ENCODE measurements at places on chromosomes 4 and X.

DNA sequence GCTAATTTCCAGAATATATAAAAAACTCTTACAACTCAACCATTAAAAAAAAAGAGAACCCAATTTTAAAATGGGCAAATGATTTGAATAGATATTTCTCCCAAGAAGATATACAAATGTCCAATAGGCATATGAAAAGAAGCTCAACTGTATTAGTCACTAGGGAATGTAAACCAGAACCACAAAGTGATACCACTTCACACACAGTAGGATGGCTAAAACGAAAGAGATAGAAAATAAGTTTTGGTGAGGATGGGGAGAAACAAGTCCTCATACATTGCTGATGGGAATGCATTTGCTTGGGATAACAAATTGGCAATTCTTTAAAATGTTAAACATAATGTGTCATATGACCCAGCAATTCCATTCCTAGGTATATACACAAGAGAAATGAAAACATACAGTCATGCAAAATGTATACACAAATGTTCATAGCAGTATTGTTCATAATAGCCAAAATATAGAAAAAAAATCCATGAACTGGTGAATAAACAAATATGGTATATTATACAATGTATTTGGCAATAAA lies 5.7 kb downstream of the TCEAL3 start:
- DNase-seq, result no peak

DNA sequence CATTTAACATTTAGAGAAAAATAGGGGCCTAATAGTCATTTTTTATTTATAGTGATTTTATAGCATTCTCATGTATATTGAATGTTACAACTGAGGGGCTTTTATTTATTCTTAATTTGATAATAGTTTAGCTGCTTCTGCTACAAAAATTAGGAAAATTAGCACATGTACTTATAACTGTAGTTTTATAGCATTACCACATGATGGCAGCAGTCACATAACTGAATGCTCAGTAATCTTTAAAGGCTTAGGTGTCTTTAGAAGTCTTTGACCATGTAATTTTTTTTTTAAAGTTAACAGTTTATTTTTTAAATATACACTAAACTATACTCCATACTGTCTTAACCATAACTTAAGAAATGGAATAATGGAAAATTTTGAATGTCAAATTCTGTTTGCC lies 136.6 kb downstream of the STAG2 start:
- no peak for DNase-seq

DNA sequence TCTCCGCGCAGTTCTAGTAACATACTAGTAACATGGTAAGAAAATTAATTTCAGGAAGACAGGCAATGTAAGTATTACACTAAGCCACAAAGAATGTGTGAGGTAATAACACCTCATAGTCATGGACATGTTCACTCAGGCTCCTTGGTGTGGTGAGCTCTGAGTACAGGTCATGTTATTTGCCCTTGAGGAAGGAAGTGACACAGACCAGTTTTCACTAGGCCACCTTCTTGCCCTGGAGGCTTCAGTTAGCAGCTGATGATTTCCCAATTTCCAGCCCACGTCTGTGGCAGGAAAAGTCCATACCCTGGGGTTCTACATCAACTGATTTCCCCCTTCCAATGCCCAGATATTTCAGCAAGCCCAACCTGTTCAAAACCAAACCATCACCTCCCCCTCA lies 6.7 kb downstream of the APOO start:
- no peak for DNase-seq

DNA sequence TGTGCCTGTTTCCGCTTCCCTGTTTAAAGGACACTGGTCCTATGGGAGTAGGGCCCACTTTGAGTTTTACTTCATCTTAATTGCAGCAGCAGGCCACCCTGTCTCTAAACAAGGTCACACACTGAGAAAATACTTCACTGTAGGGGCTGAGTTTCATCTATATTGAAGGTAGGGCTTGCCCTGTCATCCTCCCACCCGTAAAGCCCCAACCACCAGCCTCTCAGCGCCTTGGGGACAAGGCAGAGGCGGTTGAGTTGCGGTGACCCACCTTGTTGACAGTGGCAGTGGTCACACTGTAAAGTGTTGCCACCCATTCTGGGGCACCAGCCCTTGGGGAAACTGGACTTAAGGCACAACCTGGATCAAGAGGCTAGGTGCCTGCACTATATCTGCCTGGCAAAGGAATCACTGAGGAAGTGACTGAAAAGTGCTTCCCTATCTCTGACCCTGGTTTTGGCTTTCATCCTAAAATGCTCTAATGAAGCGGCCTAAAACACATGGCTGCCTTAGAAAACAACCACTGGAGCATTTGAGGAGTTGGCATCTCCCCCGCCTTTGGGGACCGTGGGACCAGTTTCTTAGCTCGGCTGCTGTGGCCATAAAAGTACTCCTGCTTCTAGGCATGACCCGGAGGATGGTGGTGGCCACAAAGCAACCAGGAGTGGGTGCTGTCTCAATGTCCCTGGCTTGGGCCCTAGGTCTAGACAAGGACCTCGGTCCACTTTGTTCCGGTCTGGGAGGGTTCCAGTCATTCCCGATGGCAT lies 7.8 kb upstream of the WDR1 start:
- DNase-seq, result no peak

GRCh38 chr4:81881855-81882621 lies 410.3 kb upstream of the RASGEF1B start:
- no peak for DNase-seq

DNA sequence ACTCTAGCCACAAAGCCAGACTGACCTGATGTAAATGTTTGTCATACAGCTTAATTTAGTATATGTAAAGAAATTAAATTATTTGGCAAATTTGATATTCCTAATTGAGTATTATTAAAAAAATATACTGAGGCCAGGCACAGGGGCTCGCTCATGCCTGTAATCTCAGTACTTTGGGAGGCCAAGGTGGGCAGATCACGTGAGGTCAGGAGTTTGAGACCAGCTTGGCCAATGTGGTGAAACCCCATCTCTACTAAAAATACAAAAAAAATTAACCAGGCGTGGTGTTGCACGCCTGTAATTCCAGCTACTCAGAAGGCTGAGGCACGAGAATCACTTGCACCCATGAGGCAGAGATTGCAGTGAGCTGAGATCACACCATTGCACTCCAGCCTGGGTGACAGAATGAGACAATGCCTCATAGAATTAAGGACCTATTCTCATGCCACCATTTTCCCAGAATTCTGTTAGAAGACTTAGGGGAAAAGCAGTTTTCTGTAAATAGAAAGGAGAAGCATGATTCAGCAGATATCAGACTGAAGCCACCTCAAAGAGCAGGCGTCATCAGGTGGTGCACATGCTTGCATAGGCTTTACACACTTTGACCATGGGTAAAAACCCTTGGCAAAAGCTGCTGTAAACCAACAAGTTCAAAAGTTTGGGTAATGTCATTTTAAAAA lies 6.1 kb downstream of the UBQLN2 start:
- peak; percentile 9 for DNase-seq

GRCh38 chr4:76601791-76602190 lies 166.8 kb downstream of the SHROOM3 start:
- DNase-seq, result no peak

- DNase-seq, result peak; percentile 28
Measured at GRCh38 chrX:107978707-107979307, 3.4 kb downstream of the TEX13B start.

- no peak for DNase-seq
Measured at GRCh38 chr4:73434311-73434710, 1.7 kb upstream of the AFP start.

DNA sequence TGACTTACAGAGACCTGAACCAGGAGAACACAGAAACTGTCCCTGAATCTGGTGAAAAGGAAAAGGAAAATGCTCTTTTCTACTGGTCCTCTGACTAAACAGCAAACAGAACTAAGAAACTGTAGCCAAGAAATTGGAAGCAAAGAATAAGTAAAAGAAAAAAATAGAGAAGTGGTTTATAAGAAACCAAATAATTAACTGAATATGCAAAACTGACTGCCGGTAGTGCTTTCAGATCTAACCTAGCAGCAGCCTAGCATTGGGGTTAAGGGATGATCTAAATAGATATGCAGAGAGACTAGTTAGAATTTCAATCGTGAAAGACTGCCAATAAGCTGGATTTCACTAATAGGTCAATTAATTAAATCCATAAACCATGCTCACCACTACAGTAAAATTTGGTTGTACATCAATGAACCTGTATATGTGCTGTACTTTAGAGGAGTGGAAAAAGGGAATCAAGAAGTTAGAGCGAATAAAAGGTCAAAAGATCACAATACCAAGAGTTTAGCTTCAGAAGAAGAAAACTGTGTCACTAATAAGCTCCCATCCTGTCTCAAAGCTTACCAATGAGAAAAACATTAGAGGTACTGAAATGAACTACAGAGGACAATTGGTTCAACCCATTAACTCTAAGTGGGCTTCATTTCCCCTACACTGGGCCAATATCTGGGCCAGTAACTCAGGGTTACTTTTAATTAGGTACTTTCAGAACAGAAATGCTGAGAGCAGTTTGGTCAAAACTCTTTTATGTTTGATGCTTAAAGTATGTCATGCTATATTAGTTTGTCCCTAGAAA lies 53.6 kb downstream of the KLHL13 start:
- DNase-seq, result no peak

- DNase-seq, result no peak
Measured at GRCh38 chr4:69360271-69360670, 80.0 kb downstream of the UGT2B28 start.

DNA sequence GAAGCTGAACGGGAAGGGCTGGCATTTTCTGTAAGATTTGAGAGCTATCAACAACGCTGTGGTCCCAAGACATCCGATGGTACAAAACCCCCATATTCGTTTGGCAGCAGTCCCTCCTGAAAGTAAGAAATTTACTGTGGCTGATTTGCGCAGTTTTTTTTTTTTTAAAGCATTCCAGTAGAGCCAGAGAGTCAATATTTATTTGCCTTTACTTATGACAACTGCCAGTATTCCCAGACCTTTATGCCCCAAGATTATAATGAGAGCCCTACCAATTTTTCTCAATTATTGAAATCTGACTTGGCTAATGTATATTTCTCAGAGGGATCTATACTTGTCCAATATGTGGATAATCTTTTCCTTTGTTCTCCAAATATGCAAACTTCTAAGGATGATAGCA lies 157.5 kb upstream of the SPIN4 start:
- DNase-seq, result no peak

DNA sequence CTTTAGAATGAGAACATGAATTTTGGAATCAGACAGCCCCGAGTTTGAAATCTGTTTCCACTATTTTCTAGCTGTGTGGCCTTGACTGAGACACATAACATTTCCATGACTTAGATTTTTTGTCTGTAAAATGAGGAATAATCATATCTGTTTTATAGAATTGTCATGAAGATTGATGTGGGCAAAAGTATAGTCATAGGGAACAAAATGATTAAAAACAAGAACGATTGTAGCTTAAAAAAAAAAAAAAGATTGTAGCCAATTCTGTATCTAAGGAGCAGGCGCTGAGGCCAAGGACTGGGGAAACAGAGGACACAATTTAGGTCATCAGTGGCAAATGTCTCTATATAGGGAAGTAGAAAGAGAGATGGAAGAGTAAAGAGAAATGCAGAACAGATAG lies 201.6 kb upstream of the C1QTNF7 start:
- DNase-seq, result no peak

GRCh38 chr4:140870427-140870826 lies 114.2 kb upstream of the TBC1D9 start:
- no peak for DNase-seq

GRCh38 chr4:150234246-150234645 lies 156.0 kb downstream of the DCLK2 start:
- DNase-seq, result no peak

- no peak for DNase-seq
Measured at GRCh38 chr4:125787707-125788106, 473.0 kb downstream of the FAT4 start.

DNA sequence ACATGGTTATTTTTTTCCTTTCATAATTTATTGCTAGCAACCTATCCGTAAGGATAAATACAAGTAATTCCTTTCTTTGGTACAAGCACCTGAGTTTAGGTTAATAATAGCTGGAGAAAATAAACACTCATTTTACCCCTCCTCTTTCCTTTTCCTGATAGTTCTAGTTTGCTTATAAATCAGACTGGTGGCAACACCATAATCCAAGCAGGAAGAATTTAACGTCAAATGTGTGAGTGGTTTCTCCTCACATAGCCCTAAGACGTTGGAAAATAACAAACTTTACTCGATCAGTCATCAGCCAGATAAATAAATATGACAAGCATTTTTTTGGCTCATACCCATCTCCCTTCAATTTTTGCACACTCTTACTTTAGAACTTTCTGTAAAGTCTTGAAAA lies 190.3 kb upstream of the FAM241A start:
- no peak for DNase-seq

- no peak for DNase-seq
Measured at GRCh38 chr4:86615501-86615900, 21.4 kb downstream of the PTPN13 start.

- no peak for DNase-seq
Measured at GRCh38 chr4:172596206-172596605, 572.4 kb upstream of the GALNT7 start.

- no peak for DNase-seq
Measured at GRCh38 chrX:47690175-47690574, 31.2 kb upstream of the UXT start.

DNA sequence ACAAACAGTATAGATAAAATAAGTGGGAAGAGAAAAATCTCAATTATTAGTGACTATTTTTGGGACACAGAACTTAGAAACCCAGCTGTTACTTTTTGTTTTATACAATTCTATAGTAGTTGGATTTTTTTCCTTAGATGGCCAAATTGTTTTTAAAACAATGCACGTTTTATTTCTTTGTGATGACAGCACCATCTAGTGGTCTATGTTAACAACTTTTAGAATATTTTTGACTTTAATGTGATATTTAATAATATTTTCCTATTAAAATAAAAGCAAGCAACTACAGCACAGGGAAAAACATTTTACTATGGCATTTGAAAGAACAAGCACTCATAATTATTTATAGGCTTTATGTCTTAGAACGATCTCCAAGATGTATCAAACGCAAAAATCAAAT lies 5.6 kb upstream of the SMIM31 start:
- peak; percentile 27 for DNase-seq

GRCh38 chr4:27916452-27917184 lies 1056.0 kb downstream of the STIM2 start:
- no peak for DNase-seq

DNA sequence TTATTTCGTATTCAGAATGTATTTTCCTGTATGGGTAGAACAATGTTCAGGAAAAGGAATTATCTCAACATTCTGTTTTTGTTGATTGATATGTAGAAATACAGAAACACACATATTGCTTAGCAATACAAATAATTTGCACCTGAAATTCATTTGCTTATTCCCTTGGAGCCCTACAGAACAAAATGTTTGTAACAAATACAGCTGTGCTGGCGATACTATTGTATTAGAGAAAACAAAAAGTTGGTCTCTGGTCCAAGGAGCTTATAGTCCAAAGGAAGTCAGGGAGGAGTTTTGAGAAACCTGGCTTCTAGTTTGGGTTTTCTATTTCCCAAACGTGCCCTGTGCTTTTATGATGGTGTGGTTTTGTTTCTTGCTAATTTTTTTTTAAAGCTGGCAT lies 37.8 kb upstream of the CAPN6 start:
- no peak for DNase-seq

- DNase-seq, result no peak
Measured at GRCh38 chr4:3384391-3384770, 57.4 kb upstream of the HGFAC start.

- no peak for DNase-seq
Measured at GRCh38 chr4:153119626-153120025, 84.6 kb upstream of the TRIM2 start.

- DNase-seq, result no peak
Measured at GRCh38 chrX:8194216-8194615, 23.1 kb upstream of the VCX2 start.
